CD8-positive, alpha-beta memory T cell (primary cell): ENCODE measurements at places on chromosomes 12 and 14. TPM values are rescaled to one million over a fixed set of nuclear protein-coding genes. Genes with fewer than 3 reads are reported as not detected.

The CDCA3 gene
- total RNA-seq: 35.9 TPM

The STAC3 gene
- total RNA-seq: 1.4 TPM

The KLRC1 gene
- 12.9 TPM for total RNA-seq

The FOXA1 gene
- total RNA-seq: 0.42 TPM

The PLA2G1B gene
- not detected for total RNA-seq

The PTPRO gene
- total RNA-seq: 0.48 TPM

The PAPOLA gene
- 186 TPM for total RNA-seq

- no peak for DNase-seq
These were observed 80.0 kb downstream of the BTG1 start for GRCh38 chr12:92065639-92066038.

DNA sequence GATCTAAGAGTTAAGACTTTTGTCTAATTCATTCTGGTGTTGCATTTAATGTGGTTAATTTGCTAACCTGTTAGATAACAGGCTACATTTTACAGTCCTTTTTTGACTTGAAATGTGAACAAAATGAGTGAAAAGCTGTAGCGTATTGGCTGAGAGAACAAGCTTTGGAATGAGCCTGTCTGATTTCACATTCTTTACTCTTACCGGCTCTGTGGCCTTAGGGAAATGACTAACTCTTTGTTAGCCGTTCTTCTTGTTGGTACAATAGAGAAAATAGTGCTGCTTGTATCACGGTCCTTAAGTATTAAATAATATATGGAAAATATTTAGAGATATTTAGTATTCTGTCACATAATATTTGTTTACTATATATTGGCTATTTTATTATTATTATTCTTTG is 1.9 kb downstream of the MNAT1 start:
- no peak for DNase-seq

GRCh38 chr12:66304296-66304900 is 2.1 kb downstream of the HELB start:
- DNase-seq: no peak

DNA sequence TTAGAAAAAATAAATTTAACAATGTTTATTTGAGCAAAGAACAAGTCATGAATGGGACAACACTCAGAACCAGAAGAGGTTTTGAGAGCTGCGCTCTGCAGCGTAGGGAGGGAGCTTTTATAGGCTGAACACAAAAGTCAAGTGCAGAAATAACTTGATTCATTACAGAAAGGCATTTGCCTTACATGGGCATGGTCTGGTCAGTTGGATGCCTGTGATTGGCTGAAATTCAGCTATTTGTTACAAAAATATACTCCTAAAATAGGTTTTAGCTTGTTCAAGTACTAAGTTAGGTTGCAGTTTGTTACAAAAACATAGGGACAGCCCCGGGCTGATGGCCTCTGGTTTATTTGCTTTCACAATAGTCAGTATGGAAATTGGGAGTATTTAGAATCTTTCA is 118.0 kb downstream of the NUAK1 start:
- DNase-seq: no peak

GRCh38 chr12:24134092-24134491 is 184.6 kb upstream of the SOX5 start:
- no peak for DNase-seq

DNA sequence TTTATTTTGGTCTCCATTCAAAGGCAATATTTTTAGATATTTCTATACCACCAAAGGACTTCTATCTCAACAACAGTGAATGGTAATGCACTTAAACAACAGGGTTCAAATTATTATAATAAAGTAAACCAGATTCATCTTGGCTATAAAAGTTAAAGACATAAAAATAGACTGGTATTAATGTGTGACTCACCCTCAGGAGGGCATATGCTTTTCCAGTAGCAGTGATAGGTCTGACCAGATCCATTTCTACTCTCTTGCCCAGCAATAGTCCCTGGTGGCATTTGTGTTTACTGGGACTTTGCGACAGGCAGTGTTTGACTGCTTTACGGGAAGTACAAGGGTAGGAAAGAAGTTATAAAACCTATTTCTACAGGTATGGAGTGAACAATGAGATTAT is 353.2 kb upstream of the ATP2B1 start:
- DNase-seq: no peak

DNA sequence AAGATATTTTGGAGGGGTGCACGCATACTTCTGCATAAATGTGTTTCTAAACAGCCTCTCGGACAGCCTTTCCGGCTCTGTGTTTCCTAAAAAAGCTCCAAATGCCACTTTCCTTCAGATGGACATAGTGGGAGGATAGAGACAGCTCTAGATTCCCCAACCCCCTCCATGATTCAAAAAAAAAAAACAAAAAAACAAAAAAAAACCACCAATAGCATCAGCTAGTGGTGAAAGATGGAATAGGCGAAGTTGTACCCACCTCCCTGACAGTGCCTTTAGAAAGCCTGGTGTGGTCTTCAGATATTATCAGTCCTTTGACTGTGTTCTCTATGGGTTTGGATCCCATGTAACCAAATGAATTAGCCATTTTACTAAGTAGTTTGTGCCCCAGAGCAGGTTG is 94.1 kb downstream of the PHETA1 start:
- no peak for DNase-seq

DNA sequence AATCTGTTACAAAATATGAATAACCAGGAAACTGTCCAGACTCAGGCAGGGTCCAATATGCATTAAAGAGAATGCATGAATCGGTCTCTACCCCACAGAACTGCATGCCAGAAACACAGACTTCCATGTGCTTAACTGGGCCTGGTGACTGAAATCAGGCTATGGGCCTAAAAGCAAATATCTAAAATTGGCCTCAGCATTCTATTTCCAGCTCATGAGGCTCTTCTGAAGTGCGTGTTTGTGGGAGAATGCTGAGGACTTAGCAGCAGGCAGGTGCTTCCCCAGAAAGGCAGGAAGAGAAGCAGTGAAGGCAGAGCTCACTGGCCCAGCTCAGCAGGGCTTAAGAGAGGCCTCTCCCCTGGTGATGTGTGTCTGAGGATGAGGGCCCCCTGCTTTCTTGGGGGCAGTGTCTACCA is 48.5 kb downstream of the ADGRD1 start:
- no peak for DNase-seq

- no peak for DNase-seq
These were observed 163.0 kb upstream of the SSTR1 start for GRCh38 chr14:38044710-38045109.
